Activated CD8-positive, alpha-beta T cell treated with anti-CD3 and anti-CD28 coated beads for 36 hours (primary cell): ENCODE measurements at places on chromosomes 16 and 17.

- no peak for DNase-seq
Measured at GRCh38 chr17:1390432-1391367, 9.3 kb downstream of the YWHAE start.

GRCh38 chr16:67862623-67863583, 9.9 kb upstream of the EDC4 start:
- DNase-seq, result no peak

DNA sequence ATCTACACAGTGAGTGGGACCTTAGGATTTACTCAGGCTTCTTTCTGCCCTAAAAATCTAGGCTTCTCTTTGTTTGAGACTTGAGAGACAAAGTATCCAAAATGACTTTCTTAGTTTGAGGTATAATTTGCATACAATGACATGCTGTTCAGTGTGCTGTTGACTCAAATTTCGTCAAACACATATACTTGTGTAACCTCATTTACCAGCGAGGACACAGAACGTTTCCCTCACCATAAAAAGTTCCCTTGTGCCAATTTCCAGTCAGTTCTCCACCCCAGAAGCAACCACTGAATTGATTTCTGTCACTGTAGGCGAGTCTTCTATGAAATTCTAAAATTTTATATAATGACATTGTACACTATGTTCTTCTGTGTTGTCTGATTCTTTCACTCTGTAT, 68.0 kb upstream of the MAF start:
- no peak for DNase-seq

DNA sequence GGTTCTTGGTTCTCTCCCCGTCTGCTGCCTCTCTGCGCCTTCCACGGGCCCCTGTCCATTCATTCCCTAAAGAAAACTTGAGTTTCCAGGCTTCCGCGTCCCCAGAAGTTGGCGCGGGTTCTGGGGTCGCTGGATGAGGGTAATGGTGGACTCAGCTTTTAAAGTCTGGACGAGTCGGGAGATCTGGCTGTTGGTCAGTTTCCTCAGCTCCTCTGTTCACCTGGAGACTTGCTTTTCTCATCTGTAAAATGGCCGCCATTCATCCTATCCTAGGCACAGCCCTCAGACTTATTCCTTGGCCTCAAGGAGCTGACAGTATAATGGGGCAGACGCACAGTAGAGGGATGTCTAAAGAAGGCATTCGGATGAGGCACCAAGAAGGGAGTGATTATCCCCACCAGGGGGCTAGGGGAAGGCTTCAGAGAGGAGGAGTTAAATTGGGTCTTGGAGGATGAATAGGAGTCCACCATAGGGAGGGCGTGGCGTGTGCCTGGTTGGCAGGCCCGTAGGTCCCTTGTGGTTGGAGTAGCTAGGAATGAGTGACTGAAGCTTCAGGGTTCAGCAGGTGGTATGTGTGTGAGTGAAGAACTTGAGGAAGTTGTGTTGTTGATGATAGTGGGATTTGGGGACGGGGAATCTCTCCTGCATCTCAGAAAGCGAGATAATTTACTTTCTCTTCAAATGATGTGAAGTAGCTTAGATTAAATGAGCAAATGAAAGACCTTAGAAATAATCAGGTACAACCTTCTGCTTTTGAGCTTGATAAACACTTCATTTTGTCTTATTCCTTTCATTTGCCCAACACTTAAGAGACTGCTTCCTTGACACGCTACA, 652 bp downstream of the VPS35L start:
- DNase-seq, result peak; percentile 43

DNA sequence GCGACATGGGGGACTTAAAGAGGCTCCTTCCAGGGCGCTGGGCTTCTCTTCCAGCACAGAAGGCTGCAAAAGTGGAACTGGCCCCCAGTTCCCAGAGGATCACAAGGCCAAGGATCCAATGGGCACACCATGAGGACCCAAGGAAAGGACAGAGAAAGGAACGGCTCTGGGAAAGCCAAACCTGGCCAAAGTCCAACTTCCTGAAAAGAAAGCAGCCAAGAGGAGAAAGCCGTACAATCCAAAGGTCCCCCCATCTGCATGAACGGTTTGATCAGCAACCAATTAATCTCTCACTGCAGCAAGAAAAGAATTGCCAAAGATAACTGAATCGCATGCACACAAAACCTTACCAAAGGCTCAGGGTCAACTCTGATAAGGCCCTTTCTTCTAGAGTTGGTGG, 19.8 kb upstream of the ICAM2 start:
- DNase-seq, result no peak

GRCh38 chr16:28304214-28304613, 11.9 kb downstream of the SBK1 start:
- peak; percentile 38 for DNase-seq

- no peak for DNase-seq
Measured at GRCh38 chr16:49750341-49751000, 105.4 kb downstream of the ZNF423 start.

GRCh38 chr16:66434619-66435430, 7.7 kb downstream of the BEAN1 start:
- DNase-seq, result no peak

GRCh38 chr17:79844869-79845600, 5.8 kb upstream of the CBX4 start:
- DNase-seq, result peak; percentile 57

DNA sequence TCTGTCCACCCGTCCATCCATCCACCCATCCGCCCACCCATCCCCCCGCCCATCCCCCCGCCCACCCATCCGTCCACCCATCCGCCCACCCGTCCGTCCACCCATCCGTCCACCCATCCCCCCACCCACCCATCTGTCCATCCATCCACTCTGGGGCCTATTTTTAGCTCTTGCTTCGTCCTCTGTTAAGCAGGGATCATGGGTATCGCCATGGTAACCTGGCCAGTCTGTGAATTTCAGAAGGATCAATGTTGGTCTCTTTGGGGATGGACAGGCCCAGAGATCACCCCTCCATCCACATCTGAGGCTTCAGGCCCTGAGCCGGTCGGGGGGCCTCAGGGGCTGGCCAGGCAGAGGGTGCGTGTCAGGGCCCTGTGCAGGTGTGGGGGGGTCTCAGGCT, 15.2 kb upstream of the DPEP1 start:
- peak; percentile 45 for DNase-seq

DNA sequence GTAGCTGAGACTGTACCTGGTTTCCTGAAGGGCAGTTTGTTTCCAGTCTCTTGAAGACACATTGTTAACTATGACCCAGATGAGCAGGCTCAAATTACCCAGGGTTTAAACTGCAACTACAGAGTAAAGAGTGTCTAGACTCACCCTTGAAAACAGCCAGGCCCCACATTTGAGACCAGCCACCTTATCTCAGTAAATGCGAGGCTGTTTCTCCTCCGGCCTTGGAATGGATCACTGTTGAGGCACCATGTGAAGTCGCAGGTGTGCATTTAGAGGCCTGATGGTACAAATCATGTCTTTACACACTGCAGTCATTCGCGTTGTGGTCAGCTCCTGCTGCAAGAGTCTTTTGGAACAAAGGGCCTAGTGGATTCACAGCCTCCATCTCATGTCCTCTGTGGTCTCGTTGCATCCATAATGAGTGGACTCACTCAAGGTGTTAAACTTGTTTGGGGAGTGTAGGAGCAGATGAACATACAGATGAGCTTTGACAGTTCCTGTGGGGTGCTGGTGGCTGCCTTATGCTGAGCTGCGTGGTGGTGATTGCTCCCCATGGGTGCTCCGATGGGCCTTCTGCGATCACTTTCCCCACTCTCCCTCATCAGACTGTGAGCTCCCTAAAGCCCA, 18.5 kb upstream of the N4BP1 start:
- DNase-seq, result no peak

DNA sequence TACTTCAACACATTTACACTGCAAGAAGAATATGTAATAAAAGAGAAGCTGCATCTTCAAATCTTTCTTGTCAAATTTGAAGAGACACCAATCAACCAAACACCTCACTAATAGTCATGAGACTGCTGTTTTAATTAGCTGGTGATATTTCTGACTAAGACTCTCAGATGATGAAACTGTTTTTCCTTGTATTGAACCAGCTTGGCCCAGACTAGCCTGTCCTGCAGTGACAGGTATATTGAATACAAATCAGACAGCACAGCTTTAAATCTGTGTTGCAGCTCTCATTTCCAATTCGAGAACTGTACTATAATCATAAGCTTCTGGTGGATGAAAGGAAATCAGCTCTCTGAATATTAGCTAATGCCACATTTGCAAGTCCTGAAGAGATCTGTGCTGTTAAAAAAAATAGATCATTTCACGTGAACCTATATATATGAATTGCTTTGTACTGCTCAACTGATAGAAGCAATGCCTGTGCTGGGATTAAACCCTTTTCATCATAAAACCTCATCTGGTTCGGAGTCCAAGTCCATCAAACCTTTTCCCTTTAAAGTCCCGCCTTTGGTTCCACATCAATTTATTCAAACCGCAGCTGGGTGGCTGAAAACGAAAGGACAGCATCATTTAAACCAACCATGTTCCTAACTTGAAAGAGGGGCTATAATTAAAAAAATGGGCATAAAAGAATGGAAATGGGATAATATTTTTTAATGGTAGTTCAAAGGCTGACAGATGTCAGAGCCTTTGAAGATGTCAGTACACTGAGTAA, 306.2 kb downstream of the CEP112 start:
- no peak for DNase-seq

DNA sequence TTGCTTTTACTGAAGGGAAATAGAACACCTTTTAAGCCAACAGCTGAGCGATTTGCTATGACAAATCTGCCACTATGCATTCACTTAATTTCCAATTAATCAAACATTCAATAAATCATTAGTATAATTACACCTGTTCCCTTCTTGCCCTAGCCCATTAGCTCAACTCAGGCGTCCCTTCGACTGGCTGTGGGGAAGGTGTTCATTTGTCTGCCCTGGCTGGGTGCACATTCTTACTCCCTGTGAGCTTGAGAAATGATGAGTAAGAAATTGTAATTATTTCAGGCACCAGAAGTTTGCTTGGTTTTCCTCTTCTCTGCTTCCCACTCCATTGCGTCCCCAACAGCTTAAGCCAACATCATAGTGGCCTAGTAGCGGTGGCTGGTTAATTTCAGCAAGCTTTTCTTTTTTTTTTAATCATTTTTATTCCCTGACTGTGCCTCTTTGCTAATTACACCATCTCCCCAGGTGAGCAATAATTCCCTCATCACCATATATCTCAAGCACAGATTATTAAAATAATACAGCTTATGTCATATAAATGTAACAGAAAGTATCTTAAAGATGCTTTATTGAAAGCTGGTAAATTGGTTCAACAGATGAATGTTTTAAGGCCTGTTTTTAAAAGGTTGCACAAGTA, 623.9 kb upstream of the RBFOX1 start:
- DNase-seq, result no peak

DNA sequence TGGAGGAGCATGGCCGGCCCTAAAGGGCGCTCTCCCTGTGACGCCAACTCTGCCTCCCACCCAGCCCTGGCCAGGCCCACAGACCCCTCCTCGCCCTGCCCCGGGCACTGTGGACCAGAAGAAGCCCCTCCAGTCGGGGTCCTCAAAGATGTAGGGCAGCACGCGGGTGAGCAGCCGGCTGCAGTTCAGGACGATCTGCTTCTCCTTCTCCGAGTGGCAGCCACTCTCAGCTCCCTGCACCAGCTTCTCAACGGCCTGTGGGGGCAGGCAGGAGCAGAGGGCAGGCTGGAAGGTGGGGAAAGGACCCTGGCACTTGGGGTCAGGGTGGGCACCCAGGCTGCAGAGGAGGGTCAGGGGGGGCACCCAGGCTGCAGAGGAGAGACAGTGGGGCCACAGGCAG, 8.9 kb downstream of the HID1 start:
- DNase-seq, result no peak

- DNase-seq, result no peak
Measured at GRCh38 chr16:3158026-3158509, 23.2 kb downstream of the ZNF213 start.

GRCh38 chr17:81509972-81510784, 2.4 kb downstream of the ACTG1 start:
- no peak for DNase-seq

DNA sequence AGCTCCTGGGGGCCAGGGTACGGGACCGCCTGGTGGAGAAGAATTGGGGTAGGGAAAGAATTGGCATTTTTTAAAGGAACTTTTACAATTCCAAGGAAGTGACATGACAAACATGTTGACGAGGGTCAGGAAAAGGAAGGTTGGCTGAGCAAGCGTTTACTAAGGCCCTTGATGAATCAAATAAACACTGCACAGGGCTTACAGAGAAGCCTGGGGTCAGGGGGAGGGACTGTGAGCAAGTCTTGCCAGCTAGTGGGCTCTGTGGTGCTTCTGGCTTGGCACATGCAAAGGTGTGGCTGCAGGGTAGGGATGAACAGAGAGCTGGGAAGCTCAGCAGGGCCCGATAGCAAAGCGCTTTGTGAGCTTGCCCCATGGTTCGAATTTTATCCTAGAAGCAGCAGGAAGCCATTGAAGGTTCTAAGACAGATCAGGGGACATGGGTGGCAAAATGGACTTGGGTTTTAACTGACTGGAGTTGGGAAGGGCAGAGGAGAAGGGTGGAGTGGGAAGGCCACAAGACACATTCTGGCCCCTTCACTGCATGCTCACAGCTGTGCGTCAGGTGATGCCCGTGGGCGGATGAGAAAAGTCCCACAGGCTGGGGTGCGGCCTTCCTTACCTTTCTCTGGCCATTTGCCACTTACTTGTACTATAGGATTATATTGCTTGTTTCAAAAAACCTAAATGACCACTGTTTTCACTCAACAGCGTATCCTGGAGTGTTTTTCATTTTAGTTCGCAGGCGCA, 117.8 kb downstream of the SOCS1 start:
- peak; percentile 40 for DNase-seq

DNA sequence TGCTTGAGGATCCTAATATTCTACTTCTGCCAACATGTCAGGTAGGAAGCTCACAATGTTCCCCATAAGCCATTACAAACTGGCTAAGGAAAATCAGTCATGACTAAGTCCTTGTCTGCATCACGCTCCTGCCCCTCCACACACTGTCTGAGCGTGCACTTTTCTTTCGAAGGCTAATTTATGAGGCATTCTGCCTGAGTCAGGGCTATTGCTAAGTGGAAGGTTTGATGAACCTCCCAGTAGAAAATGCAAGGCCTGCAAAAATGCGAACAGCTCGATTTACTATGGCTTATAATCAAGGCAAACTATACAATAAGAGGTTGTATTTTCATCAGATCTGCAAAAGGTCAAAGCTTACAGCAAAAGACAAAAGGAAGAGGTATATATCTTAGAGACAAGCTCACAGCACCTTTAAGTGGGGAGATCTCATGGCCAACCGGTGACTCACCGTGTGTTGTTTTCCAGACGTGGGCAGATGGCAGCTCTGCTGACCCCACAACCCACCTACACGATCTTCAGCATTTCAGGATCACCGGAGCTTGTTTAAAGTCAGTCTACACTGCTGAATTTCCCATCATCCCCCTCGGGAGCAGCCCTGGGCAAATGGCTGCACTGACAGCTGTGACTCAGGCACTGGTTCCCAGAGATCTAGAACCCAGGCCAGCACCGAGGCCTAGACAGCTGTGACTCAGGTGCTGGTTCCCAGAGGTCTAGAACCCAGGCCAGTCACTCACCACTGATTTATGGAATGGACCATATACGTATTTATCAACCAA, 26.1 kb downstream of the MEAK7 start:
- DNase-seq, result no peak

DNA sequence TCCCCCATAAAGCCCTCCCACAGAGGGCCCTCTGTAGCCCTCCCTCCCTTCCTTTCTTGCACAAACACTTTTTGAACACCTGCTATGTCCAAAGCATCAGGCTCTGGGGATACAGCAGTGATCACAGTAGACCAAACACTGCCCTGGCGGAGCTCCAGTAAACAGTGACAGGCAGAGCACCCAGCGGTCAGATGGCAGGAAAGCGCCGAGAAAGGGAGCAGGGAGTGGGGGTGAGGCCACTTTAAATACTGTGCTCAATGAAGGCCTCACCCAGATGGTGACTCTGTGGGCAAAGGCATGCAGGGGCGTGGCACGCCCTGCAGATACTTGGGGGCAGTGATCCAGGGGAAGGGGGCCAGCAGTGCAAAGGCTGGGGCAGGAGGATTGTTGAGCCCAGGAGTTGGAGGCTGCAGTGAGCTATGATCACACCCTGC, 7.6 kb downstream of the PRR29 start:
- DNase-seq, result no peak
